ENCODE measurements at places on chromosomes 3 and 15. TPM values are rescaled to one million over a fixed set of nuclear protein-coding genes. Genes with fewer than 3 reads are reported as not detected.

CPEB1 gene
- 3.1 TPM for total RNA-seq

ISL2 gene
- 0.29 TPM for total RNA-seq

FSIP1 gene
- total RNA-seq: 1.2 TPM

PDCD6IP gene
- 194 TPM for total RNA-seq

NR2E3 gene
- 1.2 TPM for total RNA-seq

ABHD2 gene
- total RNA-seq: 48.5 TPM

MCTP2 gene
- total RNA-seq: 21.3 TPM

FAM43A gene
- 19.6 TPM for total RNA-seq

PRR23A gene
- total RNA-seq: not detected

GOLGA6D gene
- not detected for total RNA-seq

GOLGA8G gene
- total RNA-seq: not detected

PLSCR5 gene
- total RNA-seq: not detected

CHRM5 gene
- total RNA-seq: not detected

MESP1 gene
- 1.3 TPM for total RNA-seq

FOXB1 gene
- total RNA-seq: not detected

ZNF662 gene
- 16.9 TPM for total RNA-seq

NCBP2 gene
- total RNA-seq: 37.2 TPM

SCAANT1 gene
- total RNA-seq: not detected

C3orf85 gene
- total RNA-seq: 3.6 TPM

SENP8 gene
- total RNA-seq: 3.4 TPM

COL8A1 gene
- 13.0 TPM for total RNA-seq

NUTM1 gene
- total RNA-seq: not detected

CPLX3 gene
- not detected for total RNA-seq

All from metanephros (tissue), 2 donors.